Activated B cell treated with CpG ODN at 0.5 μM for 24 hours (primary cell): ENCODE measurements at places on chromosomes 7 and 10.

DNA sequence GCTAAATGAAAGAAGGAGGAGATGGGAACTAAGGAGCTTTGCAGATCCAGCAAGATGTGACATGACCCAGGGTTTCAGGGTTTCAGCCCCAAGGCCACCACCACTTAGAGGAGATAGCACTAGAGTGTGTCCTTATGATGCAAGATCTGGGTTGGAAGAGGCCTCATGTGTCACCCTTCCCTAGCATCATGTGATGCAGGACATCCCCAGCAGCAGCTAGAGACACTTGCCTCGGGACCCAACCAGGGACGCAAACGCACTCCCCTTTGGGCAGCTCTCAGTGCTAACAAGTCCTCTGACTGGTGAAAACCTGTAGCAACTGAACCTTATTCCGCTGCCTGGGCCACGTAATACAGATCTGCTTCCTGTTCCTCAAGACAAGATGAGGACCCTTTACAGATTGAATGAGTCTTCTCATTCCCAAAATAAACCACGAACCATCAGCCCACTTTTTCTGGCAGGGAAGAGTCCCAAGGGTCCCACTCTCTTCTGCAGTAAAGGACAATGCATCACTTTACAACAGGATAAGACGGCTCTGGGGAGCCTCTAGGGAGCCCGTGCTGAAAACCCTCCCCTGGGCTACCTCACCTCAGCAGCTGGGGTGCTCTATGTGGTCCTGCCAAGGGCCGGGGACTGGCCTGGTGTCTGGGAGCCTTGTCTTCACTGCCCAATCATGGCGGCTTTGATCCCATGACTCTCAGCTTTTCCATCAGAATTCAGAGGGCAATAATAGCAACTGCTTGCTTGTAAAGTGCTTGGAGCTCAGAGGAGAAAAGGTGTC, 44.8 kb upstream of the GDF10 start:
- no peak for DNase-seq
- peaks cover 41% of the 10 kb centered on the region for H3K4me1 ChIP-seq
- no peak overlapping the region for H3K4me3 ChIP-seq
- H3K27me3 ChIP-seq, result no peaks in the 10 kb centered on the region

DNA sequence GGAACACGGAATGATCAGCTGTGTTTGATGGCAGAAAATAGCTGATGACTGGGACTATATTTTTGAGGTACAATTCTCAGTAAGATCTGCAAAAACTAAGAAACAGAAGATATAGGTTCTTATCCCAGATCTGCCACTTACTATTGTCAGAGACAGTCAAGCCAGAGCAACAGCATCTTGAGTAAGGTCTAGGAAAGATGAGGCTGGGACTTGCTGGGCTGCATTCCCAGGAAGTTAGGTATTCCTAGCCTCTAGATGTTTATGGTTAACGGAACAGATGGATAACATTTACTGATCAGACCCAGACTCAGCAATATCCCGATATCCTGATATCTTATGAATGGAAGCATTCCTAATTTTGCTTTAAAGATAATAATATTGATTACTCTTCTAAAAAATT, 68.7 kb upstream of the DNAJB12 start:
- no peak for DNase-seq
- no peak overlapping the region for H3K27ac ChIP-seq
- no peaks in the 10 kb centered on the region for H3K4me1 ChIP-seq
- no peak overlapping the region for H3K4me3 ChIP-seq

- no peak overlapping the region for H3K4me3 ChIP-seq
- H3K4me1 ChIP-seq, result peaks cover 6% of the 10 kb centered on the region
- H3K36me3 ChIP-seq, result no peaks in the 10 kb centered on the region
These were observed 254.9 kb downstream of the PLXNA4 start for GRCh38 chr7:132321387-132321786.

- no peak overlapping the region for H3K27ac ChIP-seq
- DNase-seq, result no peak
- no peak overlapping the region for H3K4me3 ChIP-seq
- peaks cover 15% of the 10 kb centered on the region for H3K27me3 ChIP-seq
These were observed 27.2 kb downstream of the GTF2IRD1 start for GRCh38 chr7:74480861-74481417.

GRCh38 chr10:6271663-6272062, 68.9 kb downstream of the PFKFB3 start:
- no peak overlapping the region for H3K27ac ChIP-seq
- DNase-seq, result no peak
- no peak overlapping the region for H3K4me3 ChIP-seq
- H3K36me3 ChIP-seq, result peaks cover 1% of the 10 kb centered on the region
- peaks cover 44% of the 10 kb centered on the region for H3K4me1 ChIP-seq
- no peaks in the 10 kb centered on the region for H3K27me3 ChIP-seq

GRCh38 chr10:125226005-125226404, 65.6 kb upstream of the CTBP2 start:
- no peak overlapping the region for H3K27ac ChIP-seq
- no peak overlapping the region for H3K4me3 ChIP-seq
- H3K36me3 ChIP-seq, result no peaks in the 10 kb centered on the region
- peaks cover 11% of the 10 kb centered on the region for H3K27me3 ChIP-seq
- H3K4me1 ChIP-seq, result no peaks in the 10 kb centered on the region

DNA sequence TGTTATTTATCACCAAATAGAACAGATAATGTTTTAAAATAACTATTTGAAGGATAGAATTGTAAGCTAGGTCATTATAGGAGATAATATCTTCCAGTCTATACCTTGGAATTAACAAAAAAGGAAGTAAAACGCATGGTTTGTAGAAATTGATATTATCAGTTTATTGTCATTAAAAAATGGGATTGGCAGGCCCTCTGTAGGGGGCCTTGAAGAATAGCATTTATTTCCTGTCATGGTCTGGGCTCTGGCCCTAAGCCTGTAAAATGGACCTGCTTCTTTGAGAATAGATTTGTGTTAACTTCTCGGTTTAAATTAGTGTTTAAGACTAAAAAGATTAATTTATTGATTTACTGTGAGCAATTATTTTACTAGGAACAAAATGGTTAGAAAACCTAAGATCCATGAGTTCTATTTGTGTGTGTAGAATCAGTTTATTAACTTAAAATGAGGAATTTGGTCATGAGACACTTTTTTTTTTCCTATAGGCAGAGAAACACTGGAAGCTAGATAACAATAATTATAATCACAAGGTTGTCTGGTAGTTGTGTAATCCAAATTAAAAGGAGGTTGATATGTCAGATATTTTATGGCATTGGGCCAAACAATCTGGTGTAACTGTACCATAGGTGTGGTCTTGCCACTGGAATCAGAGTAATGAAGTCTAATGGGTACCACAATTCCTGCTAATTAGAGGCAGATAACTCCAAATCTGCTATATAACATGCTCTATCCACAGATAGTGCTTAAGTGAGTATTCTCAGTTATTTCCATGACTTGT, 197.4 kb upstream of the FOXP2 start:
- no peaks in the 10 kb centered on the region for H3K4me1 ChIP-seq
- DNase-seq, result no peak
- H3K36me3 ChIP-seq, result no peaks in the 10 kb centered on the region
- H3K27ac ChIP-seq, result no peak overlapping the region
- peaks cover 1% of the 10 kb centered on the region for H3K27me3 ChIP-seq
- H3K4me3 ChIP-seq, result no peak overlapping the region

DNA sequence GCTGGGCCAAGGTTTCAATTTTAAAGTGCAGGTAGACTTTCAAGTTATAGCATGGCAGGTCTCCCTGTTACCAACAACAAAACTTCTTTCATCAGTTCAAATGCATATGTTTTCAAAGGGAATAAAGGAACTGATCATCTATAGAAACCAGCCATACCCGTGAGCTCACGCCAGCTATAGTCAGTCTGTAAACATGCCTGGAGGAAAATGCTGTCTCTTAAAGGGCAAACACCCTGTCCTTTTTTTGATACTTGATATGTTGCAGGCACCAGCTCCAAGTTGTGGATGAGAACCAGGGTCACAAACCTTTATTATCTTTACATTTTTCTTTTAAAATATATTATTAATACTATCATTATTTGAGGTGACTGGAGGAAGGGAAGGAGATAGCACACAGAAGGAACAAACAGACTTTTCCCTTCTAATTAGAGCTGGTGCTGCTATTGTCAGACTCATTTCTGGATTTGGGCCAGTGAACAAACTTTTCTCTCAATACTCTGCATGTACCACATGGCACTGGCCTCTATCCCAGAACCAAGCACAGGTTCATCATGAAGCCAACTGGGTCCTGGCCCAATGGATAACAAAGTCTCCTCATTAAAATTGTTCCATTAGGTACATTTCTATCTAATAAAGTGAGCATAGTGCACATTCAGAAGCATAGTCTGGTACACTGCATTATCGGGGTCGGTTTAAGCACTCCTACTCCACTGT, 1102.4 kb downstream of the SORCS3 start:
- H3K27me3 ChIP-seq, result no peaks in the 10 kb centered on the region
- no peak overlapping the region for H3K4me3 ChIP-seq
- no peak for DNase-seq
- no peak overlapping the region for H3K27ac ChIP-seq
- H3K36me3 ChIP-seq, result no peaks in the 10 kb centered on the region

GRCh38 chr7:50795831-50796230, 13.1 kb upstream of the GRB10 start:
- H3K4me3 ChIP-seq, result no peak overlapping the region
- H3K27ac ChIP-seq, result no peak overlapping the region
- H3K27me3 ChIP-seq, result peaks cover 39% of the 10 kb centered on the region
